ENCODE measurements at places on chromosomes 5 and 9.

DNA sequence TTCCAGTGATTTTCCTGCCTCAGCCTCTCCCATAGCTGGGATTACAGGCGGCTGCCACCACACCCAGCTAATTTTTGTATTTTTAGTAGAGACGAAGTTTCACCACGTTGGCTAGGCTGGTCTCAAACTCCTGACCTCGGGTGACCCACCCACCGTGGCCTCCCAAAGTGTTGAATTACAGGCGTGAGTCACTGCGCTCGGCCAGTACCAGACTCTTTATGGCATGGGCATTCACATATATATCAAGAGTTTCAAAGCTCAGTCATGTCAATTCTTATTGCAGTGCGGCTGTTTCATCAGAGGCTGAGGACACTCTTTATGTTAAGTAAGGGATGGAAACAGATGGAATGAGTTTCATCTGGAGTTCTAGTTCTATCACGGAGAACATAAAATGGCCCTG, 315.2 kb upstream of the CDH6 start:
- DNase-seq = no peak

GRCh38 chr5:140674211-140674610, 835 bp upstream of the DND1 start:
- DNase-seq = no peak

DNA sequence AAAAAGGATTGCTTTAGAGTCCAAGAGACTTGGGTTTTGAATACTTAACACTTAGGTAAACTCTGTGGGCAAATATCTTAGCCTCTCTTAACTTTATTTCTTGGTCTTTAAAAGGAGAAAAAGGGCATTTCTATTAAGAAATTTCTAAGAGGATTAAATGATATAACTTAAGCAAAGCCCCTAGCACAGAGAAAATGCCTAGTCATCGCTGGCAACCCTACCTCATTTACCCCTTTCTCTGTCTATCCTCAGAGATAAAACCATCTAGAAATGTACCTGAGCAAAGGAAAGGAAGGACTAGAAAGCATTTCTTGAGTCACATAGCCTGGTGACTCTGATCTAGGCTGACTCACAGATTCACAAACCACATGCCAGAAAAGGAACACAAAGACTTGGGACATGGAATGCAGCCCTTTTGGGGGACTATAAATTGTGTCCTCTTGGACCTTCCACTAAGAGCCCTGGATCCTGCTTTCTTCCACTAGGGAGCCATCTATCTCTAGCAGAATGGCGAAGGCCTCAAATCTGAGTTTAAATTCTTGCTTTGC, 120.6 kb downstream of the FOXD1 start:
- no peak for DNase-seq

DNA sequence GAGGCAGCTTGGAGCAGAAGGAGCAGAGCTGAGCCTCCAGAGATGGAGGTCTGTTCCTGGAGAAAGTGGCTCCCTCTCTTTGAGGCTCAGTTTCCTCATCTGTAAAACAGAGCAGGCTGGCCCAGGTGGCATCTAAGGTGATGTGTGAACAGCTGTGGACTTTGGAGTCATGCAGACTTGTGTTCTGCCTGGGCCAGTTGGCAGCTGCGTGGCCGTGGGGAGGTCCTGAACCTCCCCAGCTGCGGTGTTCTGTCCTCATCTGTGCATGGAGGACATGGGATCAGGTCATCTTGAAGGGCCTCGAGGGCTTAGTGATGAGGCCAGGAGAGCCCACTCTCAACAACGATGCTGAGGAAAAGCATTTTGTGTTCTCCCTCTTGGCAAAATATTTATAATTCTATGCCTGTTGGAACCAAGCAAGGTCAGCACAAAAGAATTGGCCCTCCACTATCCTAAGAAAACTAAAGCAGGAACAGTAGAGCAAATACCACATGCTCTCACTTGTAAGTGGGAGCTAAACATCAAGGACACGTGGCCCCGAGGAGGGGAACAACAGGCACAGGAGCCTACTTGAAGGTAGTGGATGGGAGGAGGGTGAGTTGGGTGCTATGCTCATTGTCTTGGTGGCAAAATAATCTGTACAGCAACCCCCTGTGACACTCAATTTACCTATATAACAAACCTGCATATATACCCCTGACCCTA, 63.2 kb upstream of the COL15A1 start:
- DNase-seq = no peak

GRCh38 chr9:134193912-134194535, 29.7 kb upstream of the RNU6ATAC start:
- DNase-seq = no peak

DNA sequence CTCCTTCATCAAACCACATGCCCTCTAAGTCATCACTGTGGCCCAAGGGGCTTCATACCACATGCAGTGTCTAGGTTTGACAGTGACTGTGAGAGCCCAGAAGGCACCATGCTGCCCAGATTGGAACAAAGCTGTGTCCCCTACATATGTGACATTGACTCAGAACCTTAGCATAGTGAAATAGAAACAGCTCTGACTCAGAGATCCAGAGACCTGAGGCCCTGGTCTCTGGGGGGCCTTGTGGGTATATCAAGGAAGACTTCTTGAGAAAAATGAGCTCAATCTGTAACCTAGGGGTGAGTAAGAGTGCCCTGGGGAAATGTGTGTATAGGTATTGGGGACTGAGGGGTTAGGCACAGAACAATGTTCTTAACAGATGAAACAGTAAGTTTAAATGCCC, 7.1 kb upstream of the ENTREP1 start:
- no peak for DNase-seq

DNA sequence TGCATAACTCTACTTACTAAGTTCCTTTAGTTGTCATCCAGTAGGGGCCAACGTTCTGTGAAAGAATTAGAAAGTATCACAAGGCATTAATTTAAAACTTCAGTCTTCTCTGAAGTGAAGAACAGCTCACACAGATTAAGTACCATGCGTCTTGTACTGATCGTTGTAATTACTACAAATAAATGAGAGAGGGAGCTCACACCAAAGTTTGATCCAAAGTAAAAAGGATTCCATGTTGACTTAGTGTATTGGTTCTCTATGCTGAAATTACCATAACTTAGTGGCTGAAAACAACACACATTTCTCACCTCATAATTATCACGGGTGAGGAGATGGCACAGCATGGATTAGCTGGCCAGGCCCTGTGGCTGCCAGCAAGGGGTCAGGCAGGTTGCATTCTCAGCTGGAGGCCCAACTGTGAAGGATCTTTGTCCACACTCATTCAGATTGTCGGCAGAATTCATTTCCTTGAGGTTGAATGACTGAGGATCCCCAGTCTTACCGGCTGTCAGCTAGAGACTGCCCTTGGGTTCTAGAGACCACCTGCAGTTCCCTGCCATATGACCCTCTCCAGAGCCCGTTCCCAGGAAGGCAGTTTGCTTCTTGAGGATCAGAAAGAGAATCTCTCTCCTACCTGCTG, 169.1 kb downstream of the YTHDC2 start:
- DNase-seq = no peak

GRCh38 chr5:26625099-26625498, 413.3 kb downstream of the CDH9 start:
- no peak for DNase-seq

DNA sequence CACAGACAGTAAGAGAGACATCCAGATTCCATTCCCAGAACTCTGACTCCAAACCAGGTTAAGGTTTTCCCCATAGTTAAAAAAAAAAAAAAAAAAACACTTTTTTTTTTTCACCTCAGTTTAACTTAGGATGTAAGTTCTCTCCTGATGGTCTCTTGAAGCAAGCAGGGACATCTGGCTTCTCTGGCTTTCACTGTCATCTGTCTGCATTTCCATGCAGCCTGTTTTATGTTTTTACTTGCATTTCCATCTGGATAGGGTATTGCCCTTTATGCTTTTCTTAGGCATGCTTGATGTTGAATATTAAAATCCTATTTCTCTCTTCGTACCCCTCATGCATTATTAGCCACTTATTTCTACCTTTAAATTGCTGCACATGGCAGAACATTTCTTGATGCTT, 135.3 kb upstream of the WWC1 start:
- no peak for DNase-seq

DNA sequence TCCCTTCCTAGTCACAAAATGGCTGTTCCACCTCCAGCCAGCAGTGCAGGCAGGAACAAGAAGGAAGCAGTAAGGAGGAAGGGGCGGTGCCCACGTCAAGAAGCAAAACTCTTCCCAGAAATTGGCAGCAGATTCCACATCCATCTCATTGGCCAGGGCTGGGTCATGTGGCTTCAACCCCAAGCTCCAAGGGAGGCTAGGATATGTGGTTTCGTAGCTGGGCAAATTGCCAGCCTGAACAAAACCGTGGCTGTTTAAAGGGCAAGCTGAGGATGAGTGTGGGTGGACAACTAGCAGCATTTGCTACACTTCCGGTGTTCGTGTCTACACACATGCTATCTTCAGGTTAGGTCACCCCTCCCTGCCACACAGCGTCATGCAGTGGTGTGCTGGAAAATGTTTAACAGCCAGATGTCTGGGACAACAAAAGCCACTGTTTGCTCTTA, 92.1 kb upstream of the MAP1B start:
- no peak for DNase-seq

DNA sequence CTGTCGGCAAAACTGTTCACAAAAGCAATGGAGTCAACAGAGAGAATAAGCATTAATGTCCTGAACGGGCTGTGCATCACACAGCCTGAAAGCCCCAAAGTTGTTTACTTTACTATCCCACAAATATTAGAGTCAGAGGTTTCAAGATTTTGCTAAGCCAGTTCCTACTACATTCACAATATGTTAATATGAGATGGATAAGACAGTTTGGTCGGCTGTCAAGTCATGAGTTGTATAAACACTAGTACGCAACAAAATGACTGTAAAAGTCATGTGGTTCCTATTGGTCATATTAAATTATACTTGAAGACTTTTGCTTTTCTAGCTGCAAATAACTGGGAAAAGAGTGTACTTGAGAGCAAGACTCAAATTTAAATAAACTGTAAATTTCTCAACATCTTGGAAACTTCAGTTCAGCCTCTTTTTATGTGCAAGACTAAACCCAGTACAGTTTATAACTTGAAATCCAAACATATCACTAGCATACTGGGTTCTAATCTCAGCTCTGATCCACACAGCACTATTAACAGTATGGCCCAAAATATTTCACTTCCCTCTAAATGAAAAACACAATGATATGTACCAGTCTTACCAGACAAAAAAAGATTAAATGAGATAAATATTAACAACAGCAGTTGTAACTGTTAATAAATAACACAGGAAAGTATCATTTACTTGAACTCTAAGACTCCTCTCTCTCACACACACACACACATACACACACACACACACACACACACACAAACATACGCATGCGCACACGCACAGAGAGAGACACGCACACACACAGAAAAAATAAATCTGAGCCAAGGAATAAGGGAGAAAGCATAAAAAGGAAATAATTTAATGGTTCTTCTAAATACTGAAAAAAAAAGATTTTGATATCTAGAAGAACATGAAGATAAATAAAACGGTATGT, 33.1 kb downstream of the FANCC start:
- no peak for DNase-seq

DNA sequence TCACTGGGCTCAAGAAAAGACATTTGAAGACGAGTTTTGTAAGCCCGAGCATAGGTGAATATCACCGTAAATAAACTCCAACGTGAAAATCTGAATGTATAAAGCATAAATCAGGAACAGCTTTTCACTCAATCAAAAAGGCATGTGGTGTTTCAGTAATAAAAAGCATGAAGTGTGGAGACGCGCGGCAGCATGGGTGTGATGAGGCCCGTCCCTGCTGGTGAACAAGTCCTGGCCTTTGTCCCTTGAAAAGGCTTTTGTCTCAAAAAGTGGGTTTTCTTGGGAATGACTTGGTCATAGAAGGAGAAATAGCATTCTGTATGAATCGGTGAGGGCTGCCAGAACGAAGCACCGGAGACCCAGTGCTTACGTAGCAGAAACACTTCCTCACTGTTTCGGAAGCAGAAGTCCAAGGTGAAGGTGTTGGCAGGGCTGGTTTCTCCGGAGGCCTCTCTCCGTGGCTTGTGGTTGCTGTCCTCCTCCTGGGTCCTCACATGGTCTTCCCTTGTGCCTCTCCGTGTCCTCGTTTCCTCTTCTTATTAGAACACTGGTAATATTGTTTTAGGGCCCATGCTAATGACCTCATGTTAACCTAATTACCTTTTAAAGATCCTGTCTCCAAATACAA, 24.9 kb downstream of the ROPN1L start:
- no peak for DNase-seq

- DNase-seq = no peak
Observed at GRCh38 chr5:68484307-68485068, 268.9 kb downstream of the PIK3R1 start.

DNA sequence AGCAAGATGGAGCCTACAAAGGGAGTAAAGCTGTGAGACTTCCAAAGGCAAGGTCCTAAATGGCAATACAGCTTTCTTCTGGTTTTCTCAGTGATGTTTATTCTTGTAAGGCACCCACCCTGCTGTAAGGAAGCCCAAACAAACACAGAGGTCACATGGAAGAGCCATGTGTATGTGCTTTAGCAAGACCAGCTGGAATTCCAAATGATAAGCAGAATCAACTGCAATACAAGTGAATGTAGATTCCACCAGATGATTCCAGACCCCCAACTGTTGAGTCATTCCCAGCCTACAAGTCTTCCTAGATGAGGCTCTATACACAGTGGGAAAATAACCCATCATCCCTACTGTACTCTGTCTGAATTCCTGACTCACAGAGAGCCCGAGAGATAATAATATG, 122.8 kb downstream of the DEPDC1B start:
- no peak for DNase-seq

GRCh38 chr9:77592476-77592875, 55.6 kb downstream of the GNA14 start:
- DNase-seq = no peak

DNA sequence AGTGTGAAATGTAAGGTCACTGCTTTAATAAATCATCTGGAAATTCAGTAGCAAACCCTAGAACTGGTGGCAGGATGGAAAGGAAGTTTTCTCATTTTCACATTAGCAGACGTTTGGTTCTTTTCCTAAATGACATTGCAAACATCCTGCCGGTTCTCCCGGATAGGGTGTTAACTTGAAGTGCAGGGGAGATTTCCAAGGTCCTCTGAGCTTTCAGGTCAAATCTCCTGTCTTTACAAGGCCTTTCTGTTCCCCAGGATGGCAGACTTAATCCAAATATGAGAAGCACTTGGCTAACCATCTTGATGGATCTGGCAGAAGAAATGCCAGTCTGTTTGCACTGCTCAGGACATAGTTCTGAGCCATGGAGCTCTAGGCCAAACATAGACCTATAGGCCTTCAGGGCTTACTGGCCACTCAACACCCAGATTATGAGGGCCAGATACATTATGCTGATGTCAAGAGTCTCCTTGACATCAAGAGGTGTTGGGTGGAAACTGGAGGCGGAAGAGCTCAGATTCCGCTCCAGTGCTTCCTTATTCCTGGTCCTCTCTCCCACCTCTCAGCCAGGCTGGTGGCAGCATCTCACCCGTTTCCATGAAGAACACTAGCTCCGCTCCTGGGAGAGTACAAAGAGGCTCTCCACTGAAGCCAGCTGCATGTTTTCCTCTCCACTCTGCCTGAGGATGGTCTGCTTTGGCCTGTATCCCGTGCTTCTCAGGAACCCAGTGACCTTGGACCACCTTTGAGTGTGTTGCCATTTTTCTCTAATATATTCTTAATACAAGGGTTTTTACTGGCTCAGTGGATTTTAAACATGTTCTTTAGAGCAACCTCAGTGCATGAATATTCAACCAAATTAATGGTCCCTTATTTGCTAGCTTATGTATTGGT, 61.0 kb downstream of the RALGPS1 start:
- DNase-seq = no peak

Data from stimulated activated CD8-positive, alpha-beta memory T cell treated with anti-CD3 and anti-CD28 coated beads, Interleukin-15, amount 100 ng/mL, for 4 hours (primary cell).